ENCODE measurements at places on chromosomes 1 and 21.

- DNase-seq: peak; percentile 15
Observed at GRCh38 chr1:15758953-15759661, 512 bp downstream of the FBLIM1 start.

DNA sequence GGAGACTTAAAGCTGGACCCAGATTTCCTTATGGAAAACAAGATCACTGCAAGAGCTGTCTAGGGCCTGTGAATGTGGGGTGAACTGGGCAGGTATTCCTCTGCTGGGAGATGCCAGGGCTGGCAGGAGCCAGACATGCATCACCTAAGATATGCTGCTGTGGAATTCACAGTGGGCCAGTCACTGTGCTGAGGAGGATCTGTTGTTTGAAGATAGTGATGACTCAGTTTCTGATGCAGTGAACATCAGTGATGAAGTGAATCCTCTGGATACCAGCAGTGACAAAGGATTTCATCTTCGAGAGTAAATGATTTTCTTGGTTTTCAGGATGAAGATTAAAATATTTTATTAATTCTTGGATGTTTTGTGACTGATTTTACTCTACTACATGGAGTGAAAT is 29.9 kb upstream of the CAMSAP2 start:
- DNase-seq: no peak

- peak; percentile 11 for DNase-seq
Observed at GRCh38 chr1:196148367-196148970, 459.8 kb downstream of the KCNT2 start.

DNA sequence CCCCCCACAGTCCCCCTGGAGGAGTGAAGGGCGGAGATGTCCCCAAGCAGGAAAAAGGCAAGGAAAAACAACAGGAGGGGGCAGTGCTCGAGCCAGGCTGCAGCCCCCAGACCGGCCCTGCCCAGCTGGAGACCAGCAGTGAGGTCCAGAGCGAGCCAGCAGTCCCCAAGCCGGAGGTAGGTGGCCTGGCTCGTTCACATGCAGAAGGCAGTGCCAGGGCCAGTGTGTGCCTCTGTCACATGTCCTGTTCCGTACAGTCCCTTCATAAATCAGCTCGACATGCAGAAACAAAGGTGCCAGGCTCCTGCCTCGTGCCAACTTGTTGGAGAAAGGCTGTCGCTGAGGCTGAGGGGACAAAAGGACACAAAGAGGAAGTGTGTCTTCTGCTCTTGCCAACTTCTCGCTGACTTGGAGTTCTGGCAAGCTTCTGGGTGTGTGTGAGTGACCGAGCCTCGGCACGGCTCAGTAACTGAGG is 24.1 kb upstream of the MPZL1 start:
- no peak for DNase-seq

- DNase-seq: no peak
Observed at GRCh38 chr1:208536212-208536611, 292.0 kb upstream of the PLXNA2 start.

- DNase-seq: peak; percentile 2
Observed at GRCh38 chr1:1759456-1760344, 18.6 kb downstream of the NADK start.

GRCh38 chr1:4624141-4624715 is 30.2 kb upstream of the AJAP1 start:
- no peak for DNase-seq

- DNase-seq: no peak
Observed at GRCh38 chr1:216807696-216808095, 84.5 kb upstream of the ESRRG start.

GRCh38 chr1:159208175-159208825 is 3.6 kb downstream of the ACKR1 start:
- no peak for DNase-seq

GRCh38 chr1:201015551-201016091 is 7.9 kb downstream of the KIF21B start:
- DNase-seq: no peak

DNA sequence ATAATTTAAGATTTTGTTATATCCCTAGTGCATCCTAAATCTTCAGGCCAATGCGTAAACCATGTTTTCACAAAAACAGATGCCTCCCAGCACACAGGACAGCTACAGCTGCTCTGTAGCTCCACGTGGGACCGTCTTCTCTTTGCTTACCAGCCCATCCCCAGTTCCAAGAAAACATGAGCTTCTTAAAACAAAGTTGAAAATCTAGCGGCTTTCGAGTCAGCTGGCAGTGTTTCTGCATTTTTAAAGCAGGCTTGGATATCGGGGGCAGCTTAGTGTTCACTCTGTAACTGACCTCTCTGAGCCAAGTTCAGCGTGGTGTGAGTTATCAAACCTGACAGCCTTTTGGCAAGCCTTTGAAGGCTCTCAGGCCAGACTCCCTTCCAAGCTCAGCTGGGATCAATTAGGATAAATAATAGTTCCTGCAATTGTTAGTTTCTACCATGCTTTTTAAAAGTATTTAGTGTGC is 881.5 kb downstream of the LTN1 start:
- DNase-seq: no peak

DNA sequence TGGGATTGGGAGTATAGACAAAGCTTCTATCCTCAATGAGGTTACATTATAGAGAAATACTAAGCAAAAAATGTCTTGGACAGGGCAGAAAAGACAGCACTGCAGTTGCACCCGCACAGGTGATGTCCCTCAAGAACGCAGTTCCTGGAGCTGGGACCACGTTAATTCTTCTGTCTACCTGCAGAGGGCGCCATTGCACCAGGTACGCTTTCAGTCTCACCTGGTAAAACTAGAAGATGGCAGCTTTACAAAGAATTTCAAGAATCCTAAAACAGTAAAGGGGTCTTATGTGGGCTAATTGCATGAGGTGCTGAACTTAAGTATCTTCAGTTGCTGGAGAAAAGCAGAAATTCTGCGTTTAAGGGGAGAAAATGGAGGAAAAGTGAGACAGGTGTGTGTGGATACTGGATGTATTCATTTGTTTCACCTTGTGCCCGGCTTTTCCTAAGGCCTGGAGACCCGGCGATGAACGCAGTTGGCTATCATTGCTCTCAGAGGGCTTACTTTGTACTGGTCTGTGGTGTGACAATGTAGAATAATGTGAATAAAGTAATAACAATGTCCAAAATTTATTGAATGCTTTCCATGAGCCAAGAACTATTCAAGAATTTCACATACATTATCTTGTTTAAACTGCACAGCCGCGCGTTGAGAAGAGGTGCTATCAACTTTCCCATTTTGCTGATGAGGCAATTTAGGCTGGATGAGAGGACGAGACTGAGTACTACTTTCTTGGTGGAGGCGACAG is 276.3 kb upstream of the GREM2 start:
- DNase-seq: peak; percentile 65

- DNase-seq: no peak
Observed at GRCh38 chr1:238652346-238652968, 733.9 kb upstream of the CHRM3 start.

DNA sequence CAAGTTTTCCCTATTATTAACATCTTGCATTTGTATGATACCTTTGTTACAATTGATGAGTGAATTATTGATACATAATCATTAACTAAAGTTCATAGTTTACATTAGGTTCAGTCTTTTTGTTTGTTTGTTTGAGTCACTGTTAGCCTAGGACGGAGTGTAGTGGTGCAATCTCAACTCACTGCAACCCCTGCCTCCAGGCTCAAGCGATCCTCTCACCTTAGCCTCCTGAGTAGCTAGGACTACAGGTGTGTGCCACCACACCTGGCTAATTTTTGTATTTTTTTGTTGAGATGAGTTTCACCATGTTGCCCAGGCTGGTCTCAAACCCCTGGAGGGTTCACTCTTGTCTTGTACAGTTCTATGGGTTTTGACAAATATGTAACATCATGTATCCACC is 33.9 kb upstream of the PGM1 start:
- DNase-seq: no peak

GRCh38 chr1:179632868-179633267 is 41.2 kb downstream of the TDRD5 start:
- no peak for DNase-seq

GRCh38 chr1:229691362-229691761 is 65.3 kb downstream of the URB2 start:
- DNase-seq: no peak

GRCh38 chr1:22665752-22666151 is 12.7 kb downstream of the C1QB start:
- peak; percentile 29 for DNase-seq

DNA sequence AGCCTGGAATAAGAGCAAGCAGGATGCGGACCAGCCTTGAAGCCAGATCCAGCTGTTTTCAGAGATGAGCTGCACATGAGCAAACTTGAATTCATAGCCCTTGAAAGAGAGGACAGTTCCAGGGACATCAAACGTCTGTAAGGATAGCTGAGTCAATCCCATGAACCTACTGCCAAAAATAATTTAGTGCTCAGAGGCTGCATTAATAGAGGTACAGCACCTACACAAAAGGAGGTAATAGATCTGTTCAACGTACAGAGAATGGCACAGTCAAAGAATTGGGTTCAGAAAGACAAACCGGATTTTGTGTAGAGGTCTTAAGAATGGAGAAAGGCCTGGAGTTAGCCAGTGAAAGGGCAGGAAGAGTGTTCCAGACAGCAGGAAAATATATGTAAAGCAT is 110.8 kb upstream of the ZC3H12A start:
- no peak for DNase-seq

GRCh38 chr1:54614563-54614962 is 8.8 kb downstream of the FAM151A start:
- no peak for DNase-seq

GRCh38 chr1:194929357-194929756 is 1678.9 kb downstream of the KCNT2 start:
- DNase-seq: no peak

DNA sequence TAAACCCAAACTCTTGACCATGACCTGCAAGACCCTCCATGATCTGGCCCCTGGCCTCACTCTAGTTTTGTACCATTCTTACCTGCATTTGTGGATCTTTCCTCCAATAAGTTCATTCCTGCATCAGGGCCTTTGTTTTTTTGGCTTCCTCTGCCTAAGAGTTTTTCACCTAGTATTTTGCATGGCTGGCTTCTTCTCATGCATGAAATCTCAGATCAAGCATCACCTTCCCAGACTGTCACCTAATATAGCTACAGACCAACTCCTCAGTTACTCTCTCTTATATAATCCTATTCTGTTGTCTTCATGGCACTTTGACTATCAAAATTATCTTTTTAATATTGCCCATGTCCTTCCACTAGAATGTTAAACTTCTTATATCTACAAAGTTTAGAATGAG is 54.2 kb downstream of the BTBD8 start:
- no peak for DNase-seq

GRCh38 chr1:172742599-172743500 is 83.9 kb downstream of the FASLG start:
- peak; percentile 1 for DNase-seq

DNA sequence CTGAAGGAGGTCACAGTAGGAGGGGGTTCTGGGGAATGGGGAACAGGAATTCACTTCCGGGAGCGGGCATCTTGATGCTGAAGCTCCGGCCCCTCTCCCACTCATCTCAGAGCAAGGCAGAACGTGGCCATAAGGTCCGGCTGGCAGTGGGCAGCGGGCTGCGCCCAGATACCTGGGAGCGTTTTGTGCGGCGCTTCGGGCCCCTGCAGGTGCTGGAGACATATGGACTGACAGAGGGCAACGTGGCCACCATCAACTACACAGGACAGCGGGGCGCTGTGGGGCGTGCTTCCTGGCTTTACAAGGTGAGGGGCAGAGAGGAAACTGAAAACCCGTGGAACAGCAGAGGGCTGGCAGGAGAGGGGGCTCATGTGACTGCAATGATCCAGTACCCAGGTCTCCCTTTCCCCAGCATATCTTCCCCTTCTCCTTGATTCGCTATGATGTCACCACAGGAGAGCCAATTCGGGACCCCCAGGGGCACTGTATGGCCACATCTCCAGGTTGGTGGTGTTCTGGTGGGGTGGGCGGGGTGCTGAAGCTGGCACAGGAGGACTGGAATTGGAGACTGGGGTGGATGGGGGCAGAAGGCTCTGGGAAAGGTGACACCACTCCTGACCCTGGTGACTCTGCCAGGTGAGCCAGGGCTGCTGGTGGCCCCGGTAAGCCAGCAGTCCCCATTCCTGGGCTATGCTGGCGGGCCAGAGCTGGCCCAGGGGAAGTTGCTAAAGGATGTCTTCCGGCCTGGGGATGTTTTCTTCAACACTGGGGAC is 3.0 kb downstream of the SLC27A3 start:
- DNase-seq: no peak

- no peak for DNase-seq
Observed at GRCh38 chr1:212478467-212479025, 45.8 kb downstream of the NENF start.

DNA sequence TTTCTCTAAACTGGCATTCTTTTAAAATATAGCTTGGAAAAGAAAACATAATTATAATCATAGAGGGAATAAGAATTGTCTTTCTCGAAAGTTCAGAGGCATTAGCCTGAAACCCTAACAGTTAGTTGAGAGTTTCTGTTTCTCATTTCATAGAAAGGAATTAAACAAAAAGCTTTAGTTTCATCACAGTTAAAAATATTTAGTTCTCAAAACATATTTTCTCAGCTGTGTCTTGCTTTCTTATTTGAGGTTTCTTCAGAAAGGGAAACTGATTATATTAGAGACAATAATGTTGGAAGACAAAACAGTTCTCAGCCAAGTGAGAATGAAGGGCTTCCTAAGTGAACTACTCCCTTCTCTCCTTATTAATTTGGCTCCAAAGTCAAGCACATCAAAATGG is 75.4 kb upstream of the C1orf105 start:
- no peak for DNase-seq

- no peak for DNase-seq
Observed at GRCh38 chr21:45109831-45110492, 35.6 kb downstream of the ADARB1 start.

- DNase-seq: no peak
Observed at GRCh38 chr1:158095737-158096335, 84.9 kb upstream of the CD1D start.

GRCh38 chr1:230747890-230748800 is 957 bp downstream of the CAPN9 start:
- DNase-seq: no peak

- DNase-seq: no peak
Observed at GRCh38 chr1:173451981-173452380, 25.2 kb upstream of the PRDX6 start.

DNA sequence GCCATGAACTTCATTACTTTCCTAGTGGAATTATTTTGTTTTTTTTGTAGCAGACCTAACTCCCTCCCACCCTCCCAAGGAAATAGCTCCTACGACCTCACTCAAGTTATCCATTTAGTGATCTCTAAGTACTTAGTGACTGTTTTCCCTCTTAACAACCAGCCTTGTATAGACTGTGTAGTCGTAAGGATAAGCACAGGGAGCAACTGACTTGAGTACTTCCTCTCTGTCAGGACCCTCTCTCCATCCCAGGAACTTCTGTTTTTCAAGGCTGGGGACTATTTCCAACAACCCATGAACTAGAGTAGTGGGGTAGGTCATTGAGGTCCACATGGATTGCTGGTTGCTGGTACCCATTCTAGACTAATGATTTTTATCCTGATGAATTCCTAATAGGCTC is 1.9 kb downstream of the AGO1 start:
- DNase-seq: no peak

GRCh38 chr1:155622191-155622590 is 12.2 kb downstream of the MSTO1 start:
- DNase-seq: no peak

GRCh38 chr1:200980452-200980772 is 43.1 kb downstream of the KIF21B start:
- DNase-seq: no peak

- DNase-seq: peak; percentile 86
Observed at GRCh38 chr1:111990878-111991718, 1.6 kb upstream of the KCND3 start.

- DNase-seq: peak; percentile 41
Observed at GRCh38 chr1:9877962-9878361, 32.1 kb downstream of the CTNNBIP1 start.

- DNase-seq: no peak
Observed at GRCh38 chr21:14759285-14759684, 213.2 kb upstream of the SAMSN1 start.

- no peak for DNase-seq
Observed at GRCh38 chr1:5601516-5601915, 390.7 kb downstream of the NPHP4 start.

Data from NCI-H146 (cell line).